ENCODE measurements at places on chromosomes 7 and 10.
A peak's percentile ranks its signal among the peaks of the same experiment; 100 is the strongest.

DNA sequence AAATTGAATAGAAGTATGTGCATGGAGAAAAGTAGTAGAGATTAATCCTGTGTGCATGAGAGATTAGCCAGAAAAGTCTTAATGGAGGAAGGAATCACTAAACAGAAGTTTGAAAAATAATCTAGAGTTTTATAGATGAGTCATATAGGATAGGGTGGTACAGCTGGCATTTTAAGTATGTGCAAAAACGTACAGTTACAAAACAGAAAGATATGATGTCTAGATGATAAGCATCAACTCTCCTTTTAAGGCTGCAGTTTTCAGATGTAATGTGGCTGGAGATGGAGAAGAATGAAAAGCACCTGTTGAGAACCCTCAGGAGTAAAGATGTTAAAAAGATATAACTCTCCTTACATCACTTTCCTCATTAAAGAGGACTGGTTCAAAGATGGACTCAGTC, 271.3 kb downstream of the STK31 start:
- DNase-seq, result no peak

DNA sequence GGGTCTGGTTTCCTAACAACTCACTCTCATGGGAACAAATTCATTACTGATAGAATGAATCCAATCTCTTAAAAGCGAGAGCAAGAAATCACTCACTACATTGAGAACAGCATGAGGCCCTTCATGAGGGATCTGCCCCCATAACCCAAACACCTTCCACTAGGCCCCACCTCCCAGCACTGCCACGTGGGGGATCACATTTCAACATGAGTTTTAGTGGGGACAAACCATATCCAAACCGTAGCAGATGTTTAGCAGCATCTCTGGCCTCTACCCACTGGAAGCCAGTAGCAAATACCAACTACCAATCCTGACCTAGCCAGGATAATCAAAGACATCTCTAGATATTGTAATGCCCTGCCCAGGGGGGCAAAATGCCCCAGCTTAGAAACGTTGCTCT, 243.9 kb downstream of the ARHGAP21 start:
- no peak for DNase-seq

DNA sequence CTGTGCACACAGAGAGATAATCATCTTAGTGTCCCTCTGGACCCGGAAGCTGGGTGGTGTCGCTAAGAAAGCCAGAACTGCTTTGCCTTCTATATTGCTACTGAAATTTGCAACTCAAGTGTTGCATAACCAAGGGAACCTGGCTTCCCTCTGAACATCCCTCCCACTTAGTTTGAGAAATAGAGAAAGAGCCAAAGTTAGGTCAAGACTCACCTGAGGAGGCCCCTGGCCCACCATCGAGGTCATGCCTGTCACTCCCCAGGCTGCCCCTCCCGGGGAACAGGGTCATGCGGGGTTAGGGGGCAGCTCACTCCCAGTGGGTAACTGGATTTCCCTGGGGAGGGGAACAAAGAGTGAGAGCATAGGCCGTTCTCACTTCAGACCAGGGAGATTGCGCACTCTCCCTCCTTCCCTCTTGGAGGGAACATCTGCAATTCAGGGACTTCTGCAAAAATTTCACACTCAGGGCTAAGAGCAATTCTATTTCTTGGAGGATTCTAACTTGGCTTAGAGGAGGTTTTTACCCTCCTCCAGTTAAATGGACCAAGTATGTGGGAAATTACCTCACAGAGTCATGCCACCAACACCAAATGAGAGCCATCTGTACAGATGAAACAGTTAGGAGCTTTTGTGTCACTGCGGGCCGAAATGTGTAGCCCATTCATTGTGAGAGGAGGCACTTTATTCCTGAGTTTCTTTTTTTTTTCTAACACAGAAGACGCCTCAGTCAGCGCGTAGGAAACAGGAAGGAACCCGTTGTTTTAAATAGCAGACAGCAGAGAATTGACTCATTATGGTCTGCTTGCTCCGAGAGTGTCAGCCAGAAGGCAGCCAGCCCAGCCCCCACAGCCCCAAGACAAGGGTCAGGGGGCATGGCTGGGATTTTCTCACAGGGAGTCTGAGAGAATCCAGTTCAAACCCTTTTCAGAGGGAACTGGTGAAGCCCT, 221.3 kb downstream of the ARHGAP12 start:
- peak; percentile 43 for DNase-seq

DNA sequence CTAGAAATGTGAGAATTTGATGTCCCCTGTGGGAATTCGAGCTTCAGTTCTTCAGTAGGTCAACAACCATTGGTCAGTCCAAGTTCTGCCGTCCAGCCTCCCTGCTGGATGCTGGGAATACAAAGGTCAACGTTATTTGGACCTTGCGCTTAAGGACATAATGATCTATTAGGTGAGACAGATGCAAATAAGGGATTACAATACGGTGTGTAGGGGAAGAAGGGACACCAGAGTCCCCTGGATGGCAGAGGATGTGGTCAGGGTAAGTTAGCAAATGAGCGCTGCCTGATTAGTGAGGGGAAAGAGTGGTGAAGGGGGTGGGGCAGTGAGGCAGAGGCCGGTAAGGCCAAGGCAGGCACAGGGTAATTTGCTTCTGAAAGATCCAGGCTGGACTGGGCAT, 16.2 kb downstream of the CCNY start:
- DNase-seq, result no peak

DNA sequence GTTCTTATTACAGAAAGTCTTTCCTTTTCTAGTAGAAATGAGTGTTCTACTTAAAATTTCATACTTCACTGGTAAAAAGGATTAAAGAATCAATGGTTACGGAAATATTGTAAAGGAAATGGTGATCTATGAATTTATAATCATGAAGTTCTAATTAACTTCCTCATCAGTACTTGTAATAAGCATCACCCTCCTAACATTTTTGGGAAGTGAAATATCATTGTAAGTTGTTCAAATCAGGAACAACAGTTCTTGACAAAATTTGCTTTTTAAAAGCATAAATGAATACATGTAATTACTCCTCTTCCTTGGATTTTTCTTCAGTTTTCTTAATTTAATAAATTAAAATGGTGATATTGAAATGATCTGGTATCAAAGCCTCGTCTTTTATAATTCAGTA, 5.6 kb upstream of the PCGF5 start:
- DNase-seq, result no peak

GRCh38 chr7:129774359-129774758, 162.8 kb downstream of the NRF1 start:
- DNase-seq, result no peak

DNA sequence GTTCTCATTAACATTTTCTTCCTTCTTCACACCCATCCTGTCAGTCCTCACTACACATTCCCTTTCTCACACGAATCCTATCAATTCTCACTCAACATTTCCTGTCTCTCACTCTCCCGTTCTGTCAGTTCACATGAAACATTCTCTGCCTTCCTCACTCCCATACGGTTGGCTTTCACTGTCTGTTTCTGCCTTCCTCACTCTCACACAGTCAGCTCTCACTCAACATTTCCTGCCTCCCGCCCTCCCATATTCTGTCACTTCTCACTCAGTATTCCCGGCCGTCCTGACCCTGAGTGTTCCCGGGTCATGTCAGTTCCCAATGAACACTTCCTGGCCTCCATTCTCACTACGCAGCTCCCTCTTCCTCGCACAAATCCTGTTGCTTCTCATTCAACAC, 61.5 kb downstream of the DYNC2I1 start:
- no peak for DNase-seq

DNA sequence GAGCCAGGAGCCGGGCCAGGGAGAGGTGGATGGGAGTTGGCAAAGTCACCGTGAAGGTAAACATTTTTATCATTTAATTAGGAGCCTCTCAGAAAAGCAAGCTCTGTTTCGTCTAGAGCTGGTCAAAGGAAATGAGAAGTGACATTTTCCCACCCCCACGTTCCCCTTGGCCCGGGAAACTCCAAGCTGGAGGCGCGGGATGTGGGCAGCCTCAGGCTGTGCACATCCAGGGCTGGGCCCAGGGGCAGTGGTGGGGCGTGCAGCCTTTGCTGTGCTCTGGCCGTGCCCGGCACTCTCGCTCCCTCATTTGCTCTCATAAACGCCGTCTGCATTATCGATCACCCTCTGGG, 135.6 kb upstream of the RET start:
- no peak for DNase-seq

DNA sequence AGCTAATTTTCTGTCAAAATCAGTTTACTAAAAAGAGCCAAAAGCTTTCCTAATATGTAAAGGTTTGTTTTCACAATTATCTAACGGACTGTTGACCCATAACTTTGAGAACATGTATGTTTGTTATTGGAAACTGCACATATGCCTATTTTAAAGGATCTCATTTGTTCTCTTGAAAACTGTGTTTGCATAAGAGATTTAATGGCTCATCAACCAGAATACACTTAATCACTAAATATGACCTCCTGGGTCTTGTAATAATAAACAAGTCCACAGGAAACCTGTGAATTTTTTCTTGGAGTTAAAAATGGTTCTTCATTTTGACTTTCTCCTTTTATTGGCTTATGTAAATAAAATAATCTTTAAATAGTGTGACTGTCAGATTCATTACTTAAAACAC, 48.3 kb upstream of the STEAP1B start:
- DNase-seq, result no peak

DNA sequence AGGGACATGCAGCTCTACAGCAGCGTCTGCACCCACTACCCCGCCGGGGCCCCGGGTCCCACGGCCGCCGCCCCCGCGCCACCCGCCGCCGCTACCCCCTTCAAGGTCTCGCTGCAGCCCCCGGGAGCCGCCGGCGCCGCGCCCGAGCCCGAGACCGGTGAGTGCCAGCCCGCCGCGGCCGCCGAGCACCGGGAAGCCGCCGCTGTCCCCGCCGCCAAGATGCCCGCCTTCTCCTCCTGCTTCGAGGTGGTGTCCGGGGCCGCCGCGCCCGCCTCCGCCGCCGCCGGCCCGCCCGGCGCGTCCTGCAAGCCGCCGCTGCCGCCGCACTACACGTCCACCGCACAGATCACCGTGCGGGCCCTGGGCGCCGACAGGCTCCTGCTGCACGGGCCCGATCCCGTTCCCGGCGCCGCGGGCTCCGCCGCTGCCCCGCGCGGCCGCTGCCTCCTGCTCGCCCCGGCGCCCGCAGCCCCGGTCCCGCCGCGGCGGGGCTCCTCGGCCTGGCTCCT, 631 bp downstream of the OTUD1 start:
- peak; percentile 31 for DNase-seq

DNA sequence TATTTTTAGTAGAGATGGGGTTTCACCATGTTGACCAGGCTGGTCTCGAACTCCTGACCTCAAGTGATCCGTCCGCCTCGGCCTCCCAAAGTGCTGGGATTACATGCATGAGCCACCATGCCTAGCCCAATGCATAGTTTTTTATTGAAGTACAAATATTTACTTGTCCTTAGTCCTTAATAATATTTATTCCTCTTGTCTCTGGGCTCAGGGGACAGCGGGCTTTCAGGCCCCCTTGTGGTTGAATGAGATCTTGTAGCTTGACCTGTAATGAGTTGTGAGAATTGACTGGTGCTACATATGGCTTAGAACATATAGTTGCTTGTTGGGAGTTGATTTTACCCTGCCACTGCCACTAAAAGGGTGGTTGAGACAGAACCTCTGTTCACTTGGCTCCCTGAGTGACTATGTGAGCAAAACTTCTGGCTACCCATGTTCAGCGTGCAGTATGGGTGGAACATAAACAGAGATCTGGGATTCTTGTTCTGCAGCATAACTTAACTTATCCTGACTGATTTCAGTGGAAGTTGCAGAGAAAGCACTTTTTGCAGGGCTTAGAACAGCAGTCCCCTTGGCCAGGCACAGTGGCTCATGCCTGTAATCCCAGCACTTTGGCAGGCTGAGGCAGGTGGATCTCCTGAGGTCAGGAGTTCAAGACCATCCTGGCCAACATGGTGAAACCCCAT, 14.9 kb downstream of the CCL26 start:
- no peak for DNase-seq

DNA sequence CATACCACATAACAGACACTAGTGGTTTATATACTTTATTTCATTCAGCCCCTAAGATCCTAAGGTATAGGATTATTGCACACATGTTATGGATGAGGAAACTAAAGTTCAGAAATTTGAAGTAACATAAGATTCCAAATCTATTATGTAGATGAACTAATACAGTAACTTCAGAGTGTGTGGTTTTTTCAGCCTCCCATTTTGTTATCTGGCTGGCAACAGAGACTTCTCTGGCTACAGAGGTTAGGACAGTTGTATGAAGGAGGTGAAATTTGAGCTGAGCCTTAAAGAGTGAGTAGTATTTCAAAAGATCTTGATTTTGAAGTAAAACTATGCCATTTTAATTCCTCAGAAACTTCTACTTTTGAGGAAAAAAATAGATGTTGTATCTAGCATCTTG, 125.4 kb downstream of the MAPK8 start:
- DNase-seq, result no peak

- DNase-seq, result no peak
Measured at GRCh38 chr10:71696628-71697326, 22.8 kb downstream of the C10orf105 start.

- no peak for DNase-seq
Measured at GRCh38 chr7:56447864-56448693, 331.9 kb upstream of the NUPR2 start.

DNA sequence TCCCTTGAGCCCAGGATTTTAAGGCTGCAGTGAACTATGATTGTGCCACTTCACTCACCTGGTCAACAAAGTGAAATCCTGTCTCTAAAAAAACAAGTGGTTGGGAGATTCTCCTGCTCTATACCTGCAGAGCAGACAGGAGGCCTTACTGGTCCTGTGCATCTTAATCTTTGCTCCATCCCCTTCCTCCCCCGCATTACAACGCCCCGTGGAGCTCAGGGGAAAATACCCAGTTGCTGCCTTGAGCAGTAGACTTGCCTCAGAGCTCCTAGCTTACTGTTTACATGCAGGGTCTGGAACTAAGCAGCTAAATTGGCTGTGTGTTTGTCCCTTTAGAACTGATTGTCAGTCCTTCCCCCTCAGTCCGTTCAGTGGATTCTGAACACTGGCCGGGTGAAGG, 123.8 kb upstream of the KMT2E start:
- no peak for DNase-seq

- no peak for DNase-seq
Measured at GRCh38 chr7:102182016-102182415, 104.7 kb upstream of the SH2B2 start.

GRCh38 chr10:61634746-61635145, 28.0 kb upstream of the CABCOCO1 start:
- DNase-seq, result no peak

- no peak for DNase-seq
Measured at GRCh38 chr7:22944510-22944909, 69.4 kb downstream of the HYCC1 start.

GRCh38 chr7:90839316-90839715, 243.2 kb downstream of the CDK14 start:
- DNase-seq, result no peak

Data from nucleus accumbens (tissue), 56 donors.